Activated CD8-positive, alpha-beta memory T cell treated with anti-CD3 and anti-CD28 coated beads for 1 hour (primary cell): ENCODE measurements at places on chromosomes 12 and 14.

- DNase-seq, result no peak
Observed at GRCh38 chr12:47022296-47022695, 57.1 kb upstream of the PCED1B start.

- DNase-seq, result no peak
Observed at GRCh38 chr12:114767084-114767760, 83.2 kb upstream of the TBX3 start.

DNA sequence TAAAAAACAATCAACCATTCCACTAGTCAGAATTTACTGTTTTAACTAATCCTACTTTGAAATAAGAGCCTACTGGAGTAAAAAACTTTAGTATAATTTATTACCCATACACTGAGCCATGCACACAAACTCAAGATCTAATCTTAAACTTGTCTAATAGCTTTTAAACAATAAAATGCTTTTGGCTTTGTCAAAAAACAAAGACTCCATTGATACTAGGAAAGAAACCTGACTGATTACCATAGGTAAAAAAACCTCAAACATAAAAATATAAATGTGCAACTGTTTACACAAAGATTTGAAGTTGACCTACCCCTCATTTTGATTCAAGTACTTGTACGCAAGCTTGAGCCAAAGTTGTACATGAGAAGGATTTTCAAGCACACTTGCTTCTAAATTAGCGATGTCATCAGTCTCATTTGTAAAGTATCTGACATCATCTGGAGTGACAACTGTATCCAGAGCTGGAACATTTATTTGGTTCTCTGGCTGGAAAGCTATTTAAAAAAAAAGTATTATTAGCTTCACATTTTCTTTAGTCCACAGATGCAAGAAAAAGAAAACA lies 36.1 kb downstream of the ZFC3H1 start:
- no peak for DNase-seq

DNA sequence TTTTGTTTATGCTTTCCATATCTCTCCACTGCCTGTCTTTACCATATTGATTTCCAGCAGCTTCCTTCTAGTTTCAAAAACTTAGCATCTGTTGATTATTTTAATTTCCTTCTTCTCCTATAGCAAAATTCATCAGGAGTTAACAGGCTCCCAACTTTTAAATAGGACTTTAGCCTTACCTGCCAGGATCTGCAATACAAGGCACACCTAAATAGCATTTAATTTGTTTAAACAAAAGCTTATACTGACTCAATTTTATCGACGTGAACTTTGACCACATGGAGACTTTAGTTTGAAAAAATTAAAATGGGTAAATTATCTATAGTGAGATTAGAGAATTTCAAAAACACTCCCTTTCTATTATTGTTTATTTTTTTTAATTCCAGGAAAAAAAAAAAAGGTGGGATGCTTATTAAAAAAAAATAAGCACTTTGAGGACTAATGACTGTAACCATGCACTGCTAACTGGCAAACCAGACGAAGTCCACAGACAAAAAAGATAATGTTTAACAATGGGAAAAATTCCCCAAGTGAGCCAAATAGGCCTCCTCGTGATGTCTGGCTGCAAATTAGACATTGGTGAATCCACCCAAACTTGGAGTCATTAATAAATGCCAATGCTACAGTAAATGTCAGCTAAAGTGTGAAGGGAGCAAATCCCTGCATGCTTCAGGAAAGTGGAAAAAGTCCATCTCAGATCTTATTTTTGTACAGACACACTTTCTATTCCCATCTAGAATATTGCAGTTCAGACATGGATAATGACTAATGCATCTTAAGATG lies 40.7 kb downstream of the RMST start:
- no peak for DNase-seq

DNA sequence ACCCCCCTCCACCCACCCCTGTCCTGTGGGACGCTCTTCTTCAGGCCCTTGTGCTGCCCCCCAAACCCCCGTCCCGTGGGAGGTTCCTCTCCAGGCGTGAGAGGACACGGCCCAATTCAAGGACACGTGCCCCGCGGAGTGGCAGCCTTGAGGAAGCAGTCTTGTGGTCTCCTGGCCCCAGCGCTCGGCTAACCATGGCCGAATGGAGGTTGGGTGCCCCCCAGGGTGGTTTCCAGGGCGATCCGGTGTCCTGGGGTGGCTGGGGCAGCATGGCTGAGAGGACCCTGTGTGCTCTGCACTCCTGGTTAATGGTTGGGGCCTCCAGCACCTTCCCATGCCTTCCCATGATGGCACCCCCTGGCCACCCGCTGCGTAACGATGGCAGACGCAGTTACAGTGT lies 53.6 kb downstream of the LRCOL1 start:
- no peak for DNase-seq

- no peak for DNase-seq
Observed at GRCh38 chr14:73049428-73049827, 8.9 kb upstream of the RBM25 start.

- DNase-seq, result no peak
Observed at GRCh38 chr14:60622917-60623257, 26.4 kb downstream of the SIX1 start.

DNA sequence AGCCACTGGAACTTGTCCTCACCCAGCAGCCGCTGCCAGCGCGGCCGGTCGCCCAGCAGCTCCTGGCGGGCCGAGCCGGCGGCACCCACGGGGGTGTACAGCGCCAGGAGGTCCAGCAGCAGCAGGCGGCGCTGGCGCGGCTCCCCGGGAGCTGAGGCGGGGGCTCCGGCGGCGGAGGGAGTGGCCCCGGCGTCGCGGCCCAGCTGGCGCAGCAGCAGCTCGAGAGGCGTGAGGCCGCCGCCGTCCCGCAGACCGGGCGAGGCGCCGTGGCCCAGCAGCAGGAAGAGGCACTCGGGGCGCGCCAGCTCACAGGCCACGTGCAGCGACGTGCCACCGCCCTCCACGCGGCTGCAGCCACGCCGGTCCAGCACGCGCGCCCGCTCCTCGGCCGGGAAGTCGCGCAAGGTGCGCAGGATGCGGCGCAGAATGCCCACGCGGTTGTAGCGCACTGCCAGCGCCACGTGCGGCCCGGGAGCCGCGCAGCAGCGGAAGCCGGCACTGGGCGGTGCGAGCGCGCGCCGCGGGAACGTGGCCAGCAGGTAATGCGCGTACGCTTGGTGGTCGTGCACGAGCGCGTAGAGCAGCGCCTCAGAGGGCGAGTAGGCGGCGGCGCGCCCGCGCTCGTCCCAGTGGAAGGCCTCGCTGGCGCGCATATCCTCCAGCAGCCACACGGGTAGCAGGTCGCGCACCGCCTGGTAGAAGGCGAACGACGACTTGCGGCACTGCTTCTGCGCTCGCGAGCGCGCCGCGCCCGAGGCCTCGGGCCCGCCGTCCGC lies 2.3 kb downstream of the ANKRD9 start:
- no peak for DNase-seq

DNA sequence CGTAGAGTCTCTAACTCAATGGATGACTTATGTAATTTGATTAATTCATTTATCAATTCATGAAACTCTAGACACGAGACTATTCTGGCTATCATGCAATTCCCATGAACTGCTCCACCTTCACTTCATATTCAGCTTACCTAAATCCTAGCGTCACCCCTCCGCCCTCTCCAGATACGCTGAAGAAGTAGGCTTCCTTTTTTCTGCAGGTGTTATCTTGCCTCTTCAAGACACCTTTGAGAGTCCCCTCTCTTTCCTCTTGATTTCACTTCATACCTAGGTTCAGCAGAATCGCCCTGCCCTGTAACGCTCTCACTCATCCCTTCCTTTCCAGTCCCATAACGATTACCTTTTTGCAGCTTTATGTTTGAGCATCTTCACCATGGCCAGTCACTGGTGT lies 4.0 kb upstream of the RNASE4 start:
- DNase-seq, result no peak
